ENCODE measurements at places on chromosomes 4 and X.

GRCh38 chrX:43277879-43278278 lies 378.2 kb upstream of the MAOA start:
- DNase-seq = no peak

DNA sequence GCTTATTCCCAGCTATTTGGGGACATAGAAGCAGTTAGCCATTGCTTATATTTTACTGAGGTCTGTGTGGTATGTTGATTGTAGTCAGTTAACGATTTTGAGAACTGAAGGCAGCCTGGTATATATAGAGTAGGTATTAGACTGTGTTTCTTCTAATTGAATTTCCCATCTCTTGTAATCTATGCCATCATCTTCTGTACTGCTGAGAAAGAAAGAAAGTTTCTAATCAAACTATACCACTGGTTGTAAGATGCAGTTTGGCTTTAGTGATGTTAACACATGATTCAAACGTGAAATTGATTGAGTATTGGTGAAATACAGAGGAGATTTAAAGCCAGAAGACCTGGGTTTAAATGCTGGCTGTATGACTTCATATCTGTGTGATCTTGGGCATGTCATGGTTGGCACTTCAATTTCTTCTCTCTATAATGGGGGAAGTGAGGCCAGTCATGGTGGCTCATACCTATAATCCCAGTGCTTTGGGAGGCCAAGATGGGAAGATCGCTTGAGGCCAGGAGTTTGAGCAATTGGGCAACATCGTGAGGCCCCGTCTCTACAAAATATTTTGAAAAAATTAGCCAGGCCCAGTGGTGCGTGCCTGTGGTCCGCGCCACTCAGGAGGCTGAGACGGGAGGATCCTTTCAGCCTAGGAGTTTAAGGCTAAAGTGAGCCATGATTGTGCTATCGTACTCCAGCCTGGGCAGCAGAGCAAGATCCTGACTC lies 11.6 kb downstream of the HTT start:
- DNase-seq = no peak

DNA sequence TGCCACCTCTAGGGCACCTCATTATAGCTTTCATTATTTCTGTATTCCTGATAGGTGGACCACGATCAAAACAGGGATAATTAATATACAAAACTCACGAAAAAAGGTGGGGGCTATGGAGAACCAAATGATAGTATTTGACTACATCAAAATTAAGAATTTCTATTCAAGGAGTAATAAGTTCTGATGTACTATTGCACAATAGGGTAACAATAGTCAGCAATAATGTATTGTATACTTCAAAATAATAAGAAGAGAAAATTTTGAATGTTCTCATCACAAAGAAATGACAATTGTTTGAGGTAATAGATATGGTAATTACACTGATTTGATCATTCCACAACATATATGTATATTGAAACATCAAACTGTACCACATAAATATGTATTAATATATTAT lies 327.3 kb upstream of the TRAM1L1 start:
- DNase-seq = no peak

DNA sequence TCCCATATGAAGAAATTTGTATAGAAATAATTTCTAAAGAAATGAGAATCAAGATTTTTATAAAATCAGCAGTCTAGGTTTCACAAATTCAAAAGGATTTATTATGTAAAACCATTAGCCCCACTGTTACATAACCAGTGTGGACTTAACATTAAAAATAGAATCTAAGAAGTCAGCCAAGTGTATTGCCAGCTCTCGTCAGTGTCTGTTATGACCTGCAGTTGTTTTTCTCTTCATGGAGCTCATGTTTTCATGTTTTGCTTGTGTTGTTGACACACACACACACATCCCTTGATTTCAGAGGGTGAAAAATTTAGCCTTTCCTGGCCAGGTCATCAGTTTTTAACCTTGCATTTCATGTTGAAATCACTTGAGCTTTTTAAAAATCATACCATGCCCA lies 39.5 kb downstream of the USP38 start:
- no peak for DNase-seq

- no peak for DNase-seq
Observed at GRCh38 chrX:48472225-48472624, 2.2 kb upstream of the SLC38A5 start.

DNA sequence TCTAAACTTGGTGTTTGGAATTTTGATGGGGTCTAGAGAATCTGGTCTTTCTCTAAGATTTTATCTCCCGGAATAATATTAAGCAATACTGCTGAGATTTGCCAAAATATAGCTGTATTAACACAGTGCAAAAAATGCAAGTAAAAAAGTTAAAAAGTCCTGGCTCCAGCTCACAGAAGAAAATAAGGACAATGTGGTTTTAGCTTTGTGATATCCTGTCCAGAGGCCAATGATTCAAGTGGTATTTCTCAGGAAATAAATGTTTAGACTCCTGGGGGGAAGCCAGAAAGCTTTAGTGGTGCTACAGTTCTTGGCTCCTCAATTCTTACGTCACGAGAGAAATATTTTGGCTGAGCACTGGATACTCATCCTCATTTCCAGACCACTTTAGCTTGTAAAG lies 40.9 kb upstream of the IL13RA2 start:
- DNase-seq = peak; percentile 0

- no peak for DNase-seq
Observed at GRCh38 chr4:107147873-107148272, 111.8 kb upstream of the DKK2 start.
